ENCODE measurements at places on chromosomes 11 and 22.

DNA sequence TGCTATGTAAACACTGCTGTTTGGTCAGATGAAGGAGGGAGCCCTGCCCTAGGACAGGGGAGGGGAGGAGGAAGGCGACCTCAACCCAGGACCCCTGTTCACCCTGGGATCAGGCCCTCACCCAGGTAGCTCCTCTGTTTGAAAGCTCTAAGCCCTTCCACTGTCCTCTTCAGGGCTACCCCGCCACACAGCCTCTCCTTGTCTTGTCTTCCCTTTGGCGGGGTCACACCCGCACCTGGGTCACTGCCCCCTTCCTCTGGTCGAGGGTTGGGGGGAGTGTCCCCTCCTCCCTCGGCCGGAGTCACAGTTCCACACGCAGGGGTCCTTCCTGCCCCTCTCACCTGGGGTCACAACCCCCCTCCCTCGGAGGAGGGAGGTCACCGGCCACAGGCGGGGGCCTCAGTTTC, 463 bp upstream of the PTPMT1 start:
- no peak for DNase-seq

DNA sequence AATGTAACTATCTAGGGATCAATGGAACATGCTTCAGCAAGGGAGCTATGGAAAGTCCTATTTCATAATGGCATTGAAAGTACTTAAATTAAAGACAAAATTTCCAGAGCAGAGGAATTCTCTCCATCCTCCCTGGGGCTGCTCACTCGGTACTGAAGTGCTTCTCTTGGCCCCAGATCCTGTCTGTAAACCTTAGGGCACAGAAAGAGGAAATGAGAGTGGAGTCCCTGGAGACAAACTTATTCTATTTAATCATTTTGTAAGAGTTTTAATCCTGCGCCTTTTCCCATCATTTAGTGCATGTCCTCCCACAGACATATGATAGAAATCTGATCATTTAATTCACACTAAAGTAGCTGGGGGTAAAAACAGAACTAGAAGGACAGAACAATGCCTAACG, 20.9 kb upstream of the PAMR1 start:
- no peak for DNase-seq

- no peak for DNase-seq
Measured at GRCh38 chr22:43796567-43796966, 15.5 kb downstream of the EFCAB6 start.

DNA sequence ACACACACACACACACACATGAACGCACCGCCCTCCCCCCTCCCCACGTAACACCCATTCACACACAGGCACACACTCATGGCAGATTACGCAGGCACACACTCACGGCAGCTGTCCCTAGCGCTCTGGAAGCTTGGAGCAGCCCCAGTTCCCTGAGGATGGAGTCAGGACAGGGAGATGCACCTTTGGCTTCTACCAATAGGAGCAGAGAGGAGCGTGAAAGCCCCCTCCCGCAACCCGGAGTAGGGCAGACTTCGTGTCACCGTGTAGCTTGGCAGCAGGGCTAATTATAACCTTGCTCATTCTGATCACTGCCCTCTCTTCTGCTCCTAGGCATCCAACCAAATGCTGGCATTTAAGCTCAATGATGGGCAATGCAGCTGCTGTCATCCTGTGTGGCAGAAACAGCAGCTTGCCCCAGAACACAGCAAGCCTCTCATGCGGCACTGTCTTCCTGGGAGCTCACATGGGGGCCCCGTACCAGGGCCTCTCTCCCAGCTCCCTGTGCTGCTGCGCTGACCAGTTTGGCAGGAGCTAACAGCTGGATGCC, 31.9 kb downstream of the ANKK1 start:
- DNase-seq: no peak

DNA sequence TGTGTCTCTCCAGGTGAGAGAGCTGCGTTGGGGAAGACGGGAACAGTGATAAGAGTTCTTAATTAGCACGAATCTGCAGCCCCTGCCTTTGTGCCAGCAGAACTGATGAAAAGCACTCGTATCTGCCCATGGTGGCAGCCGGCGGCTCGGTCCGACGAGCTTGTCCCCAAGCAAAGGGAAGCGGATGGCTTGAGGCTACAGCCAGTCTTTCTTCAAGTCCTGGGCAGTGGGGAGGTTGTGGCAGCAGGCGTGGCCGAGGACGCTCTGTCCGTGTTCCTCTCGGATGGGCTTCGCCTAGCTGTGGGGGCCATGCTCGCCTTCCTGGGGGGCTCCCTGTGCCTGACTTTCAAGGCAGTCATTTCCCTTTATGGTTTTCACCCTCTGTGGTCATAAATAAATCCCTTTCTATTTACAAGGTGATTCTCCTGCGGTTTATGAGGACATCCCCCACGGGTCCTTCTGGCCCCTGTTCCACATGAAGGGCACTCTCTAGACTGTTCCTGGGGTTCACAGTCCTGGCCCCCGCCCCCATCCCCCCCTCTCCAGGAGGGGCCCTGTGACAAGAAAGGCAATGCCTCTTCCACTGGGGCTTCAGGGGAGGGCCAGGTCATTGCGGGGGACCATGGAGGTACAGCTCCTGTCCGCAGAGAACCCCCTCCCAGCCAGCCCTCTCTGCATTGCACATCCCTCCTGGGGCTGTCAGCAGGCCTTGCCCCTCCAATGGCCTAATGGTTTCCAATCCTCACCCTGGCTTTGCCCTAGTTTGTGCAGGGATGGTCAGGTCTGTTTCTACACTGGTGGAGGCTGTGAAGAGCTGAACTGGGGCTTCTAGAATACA, 1212.3 kb downstream of the BRD1 start:
- DNase-seq: no peak

DNA sequence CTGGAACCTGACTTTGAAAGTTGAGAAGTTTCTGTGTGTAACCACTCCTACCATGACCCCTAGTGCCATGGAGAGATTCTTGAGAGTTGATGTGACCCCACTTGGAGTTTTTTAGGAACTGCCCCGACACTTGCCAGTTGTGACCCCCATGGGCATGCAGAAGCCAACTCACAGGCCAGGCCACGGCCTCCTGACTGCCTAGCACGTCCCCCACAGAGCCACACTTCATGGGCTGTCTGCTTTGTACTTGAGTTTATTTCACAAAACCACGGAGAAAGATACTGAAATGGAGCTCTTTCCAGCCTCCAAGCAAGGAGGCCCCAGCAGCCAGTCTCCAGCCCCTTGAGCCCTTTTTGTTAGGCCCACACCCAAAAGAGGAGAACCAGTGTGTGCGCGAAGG, 8.4 kb downstream of the CYB5R2 start:
- DNase-seq: no peak

DNA sequence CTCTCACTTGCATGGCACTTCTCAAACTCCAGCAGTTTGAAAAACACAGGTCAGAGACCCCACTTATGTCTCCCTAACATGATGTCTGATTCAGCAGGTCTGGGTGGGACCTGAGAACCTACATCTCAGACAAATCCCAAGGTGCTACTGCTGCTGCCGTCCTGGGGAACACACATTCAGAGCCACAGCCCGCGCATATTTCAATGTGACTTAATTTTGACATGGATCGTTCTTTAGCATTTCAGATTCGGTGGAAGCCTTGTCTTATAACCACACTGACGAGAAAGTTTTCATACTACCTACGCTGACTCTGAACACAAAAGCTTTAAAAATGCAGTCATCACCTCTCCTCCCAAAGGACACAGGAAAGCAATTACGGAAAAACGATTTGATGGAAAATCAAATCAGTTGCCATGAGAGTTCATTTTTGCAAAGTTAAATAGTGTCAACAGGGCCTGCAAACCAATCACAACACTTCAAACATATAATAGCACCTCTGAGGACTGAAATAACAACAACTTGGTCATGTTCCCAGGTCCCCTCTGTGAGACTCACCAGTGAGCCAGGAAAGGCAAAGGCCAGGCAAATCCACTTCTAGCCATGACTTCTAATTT, 132.6 kb downstream of the SHANK2 start:
- no peak for DNase-seq

DNA sequence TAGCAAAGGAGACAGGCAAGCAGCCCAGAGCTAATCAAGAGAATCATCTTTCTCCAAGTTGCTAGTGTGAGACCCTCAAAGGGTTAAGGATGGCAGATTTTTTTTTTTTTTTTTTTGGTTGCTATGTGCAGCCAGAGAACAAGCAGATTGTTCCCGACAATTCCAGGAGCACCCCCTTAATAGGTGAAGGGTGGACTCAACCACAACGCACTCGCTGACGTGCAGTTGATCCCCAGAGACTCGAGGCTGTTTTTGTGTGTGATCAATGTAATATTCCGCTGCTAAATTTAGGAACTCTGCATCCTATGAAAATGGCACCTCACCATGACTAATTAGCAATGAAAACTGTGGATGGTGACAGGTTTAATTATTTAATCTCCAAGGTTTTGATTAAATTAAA, 789.0 kb downstream of the KCNA4 start:
- DNase-seq: no peak

DNA sequence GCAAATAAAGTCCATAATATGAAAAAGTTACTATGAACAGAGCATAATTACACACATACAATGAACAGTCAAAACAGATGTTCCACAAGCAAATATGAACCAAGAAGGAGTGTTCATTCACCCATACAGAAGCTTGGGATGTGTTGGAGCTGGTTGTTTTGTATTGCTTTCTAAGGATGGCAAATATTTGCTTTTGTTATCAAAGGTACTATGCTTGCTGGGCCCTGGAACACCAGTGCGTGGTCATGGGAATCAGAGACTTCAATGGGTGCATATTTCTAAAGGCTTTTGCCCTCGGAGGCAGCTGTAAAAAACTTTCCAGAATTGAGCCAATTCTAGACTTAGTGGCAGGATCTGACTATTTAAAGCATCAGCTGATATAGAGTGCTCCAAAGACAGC, 85.1 kb downstream of the BARX2 start:
- DNase-seq: no peak

GRCh38 chr11:63829823-63830489, 9.0 kb upstream of the MARK2 start:
- no peak for DNase-seq

DNA sequence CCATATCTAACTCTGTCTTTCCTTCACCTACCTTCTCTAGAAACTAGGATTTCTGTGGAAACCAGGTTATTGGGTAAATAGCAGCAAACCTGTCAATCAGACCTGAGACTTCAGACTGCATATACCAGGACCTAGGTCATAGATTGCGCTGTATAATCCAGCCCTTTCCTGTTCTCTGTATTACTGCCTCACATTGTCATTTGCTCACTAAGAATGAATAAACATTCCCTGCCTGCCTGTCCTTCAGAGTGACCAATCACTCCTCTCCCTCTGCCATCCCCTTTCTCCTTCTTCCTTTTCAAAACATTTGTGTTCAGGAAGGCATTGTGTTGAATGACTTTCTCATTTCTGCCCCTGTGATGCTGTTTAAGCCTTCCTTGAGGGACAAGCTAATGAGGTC, 14.1 kb upstream of the FZD4 start:
- DNase-seq: no peak

- DNase-seq: no peak
Measured at GRCh38 chr11:7577291-7578190, 63.7 kb downstream of the PPFIBP2 start.

DNA sequence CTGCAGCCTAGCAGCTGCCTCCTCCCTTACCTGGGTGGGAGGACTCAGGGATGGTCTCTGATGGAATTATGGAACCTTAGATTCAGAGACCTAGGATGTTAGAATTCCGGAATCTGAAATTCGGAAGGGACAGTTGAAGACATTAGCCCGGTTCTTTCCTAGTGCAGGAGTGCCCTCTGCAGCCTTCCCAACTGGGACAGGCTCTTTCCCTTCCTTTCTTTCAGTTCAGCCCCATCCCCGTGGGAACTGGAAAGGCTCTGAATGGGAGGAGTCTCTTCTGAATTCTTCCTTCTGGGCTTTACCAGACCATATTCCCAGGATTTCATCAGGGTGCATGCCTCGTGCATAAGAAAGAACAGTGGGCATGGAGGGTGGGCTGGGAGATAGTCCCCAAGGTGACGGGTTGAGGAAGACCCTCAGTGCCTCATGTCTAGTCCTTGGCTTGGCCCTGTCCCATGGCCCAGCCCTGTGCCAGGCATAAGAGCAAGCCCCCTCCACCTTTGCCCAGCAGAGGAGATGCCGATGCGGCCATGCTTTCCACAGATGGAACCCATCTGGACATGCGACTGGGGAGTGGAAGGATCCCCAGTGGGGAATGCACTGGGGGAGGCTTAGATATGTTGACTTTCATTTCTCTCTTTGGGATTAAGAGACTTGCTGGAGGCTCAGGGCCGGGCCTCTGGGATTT, 14.4 kb downstream of the DNAJB13 start:
- no peak for DNase-seq

DNA sequence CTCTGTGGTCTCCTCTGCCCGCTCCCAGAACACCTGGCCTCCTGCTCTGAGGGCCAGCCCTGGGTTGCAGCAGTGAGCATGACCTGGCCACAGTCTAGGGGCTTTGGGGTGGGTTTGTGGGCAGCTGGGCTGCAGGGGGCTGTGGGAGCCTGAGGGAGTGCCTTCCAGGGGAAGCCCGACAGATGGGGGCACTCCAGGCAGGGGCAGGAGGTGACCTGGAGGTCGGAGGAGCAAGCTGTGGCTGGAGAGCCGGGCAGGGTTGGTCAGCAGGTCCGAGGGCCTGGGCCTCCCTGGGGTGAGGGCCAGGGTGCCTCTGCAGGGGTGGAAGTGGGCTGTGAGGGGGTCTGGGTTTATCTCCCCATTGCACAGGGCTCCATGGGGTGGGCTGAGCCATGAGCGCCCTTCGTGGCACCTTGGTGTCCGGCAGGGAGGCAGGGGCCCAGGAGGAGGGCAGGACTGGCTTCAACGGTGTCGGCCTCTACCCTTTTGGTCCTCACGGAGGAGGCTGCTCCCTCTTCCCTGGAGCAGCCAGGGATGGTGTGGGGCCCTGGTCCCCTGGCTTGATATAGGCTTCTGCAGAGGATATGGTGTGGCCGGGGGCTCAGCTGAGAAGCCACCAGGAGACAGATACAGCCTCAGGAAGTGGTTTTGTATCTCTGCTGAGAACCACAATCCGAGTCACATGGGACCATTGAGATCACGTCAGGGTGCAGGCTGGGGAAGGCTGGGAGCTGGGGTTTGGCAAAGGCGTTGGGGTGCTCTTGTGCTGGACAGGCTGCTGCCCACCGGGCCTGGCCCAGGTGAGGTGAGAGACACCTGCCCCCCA, 22.3 kb downstream of the KCNQ1 start:
- DNase-seq: no peak

GRCh38 chr11:47603295-47603694, 9.1 kb upstream of the C1QTNF4 start:
- no peak for DNase-seq

GRCh38 chr11:118305726-118306125, 1.2 kb downstream of the CD3E start:
- DNase-seq: no peak

DNA sequence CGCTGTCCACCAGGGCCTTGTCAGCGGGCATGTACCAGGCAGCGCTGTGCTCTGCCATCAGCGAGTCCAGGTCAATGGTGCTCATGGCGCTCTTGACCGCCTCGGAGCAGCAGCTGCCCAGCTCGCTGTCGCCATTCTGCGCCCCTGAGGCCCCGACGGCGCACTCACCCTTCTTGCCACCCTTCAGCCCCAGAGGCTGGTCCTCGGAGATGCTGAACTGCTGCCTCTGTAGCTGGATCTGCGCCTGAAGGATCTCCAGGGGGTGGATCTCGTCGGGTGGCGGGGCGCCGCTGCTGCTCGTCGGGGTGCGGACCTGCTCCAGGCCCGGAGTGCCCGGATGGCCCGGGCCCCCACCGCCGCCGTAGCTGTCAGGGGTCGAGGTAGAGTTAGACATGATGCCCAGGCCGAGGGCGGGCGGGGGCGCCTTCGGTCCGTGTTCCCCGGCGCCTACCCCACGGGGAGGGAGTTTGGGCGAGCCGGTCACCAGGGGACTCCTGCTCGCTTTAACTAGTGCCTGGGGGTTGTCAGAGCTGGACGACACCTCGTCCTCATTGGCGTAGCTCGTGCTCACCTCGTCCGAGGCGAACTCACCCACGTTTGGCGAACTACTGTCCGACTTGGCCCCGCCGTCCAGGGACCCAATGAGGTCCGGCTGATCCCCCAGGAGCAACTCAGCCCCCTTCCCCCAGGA, 4.6 kb downstream of the MN1 start:
- no peak for DNase-seq

Measured in stimulated activated CD4-positive, alpha-beta T cell treated with anti-CD3 and anti-CD28 coated beads, Interleukin-15, amount 100 ng/mL, for 1 hour (primary cell).